Stimulated activated CD4-positive, alpha-beta T cell treated with anti-CD3 and anti-CD28 coated beads, Interleukin-4, amount 100 ng/mL, for 48 hours (primary cell): ENCODE measurements at places on chromosomes 12 and 14.

DNA sequence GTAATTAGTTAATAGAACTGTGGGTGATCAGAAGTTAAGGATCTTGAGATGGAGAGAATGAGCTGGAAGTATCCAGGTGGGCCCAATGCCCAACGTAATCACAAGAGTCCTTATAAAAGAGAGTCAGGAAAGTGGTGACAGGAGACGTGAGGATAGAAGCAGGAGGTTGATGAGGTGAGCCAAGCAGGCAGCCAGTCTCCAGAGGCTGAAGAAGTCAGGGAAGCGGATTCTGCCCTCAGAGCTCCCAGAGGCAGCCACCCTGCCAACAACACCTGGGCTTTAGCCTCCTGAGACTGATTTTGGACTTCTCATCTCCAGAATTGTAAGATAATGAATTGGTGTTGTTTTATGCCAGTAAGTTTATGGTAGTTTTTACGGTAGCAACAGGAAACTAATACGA, 10.1 kb upstream of the SAV1 start:
- no peak for DNase-seq

DNA sequence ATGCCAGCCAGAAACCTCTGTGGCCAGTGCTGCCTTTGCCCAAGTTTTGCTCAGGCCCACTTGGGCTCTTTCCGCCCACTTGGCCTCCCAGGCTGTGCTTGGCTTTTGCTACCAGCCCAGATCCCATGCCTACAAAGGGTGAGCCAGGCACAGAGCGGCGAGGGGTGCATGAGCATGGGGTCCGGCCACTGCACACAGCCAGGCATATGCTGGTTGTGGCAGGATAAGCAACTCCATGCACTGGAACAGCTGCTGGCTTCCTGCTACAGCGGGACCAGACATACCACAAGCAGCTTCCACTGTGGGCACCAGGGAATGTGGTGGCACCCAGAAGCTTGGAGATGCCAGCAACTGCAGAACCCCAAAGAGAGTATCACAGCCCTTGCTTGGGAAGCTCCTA, 45.7 kb upstream of the PRPF39 start:
- no peak for DNase-seq

DNA sequence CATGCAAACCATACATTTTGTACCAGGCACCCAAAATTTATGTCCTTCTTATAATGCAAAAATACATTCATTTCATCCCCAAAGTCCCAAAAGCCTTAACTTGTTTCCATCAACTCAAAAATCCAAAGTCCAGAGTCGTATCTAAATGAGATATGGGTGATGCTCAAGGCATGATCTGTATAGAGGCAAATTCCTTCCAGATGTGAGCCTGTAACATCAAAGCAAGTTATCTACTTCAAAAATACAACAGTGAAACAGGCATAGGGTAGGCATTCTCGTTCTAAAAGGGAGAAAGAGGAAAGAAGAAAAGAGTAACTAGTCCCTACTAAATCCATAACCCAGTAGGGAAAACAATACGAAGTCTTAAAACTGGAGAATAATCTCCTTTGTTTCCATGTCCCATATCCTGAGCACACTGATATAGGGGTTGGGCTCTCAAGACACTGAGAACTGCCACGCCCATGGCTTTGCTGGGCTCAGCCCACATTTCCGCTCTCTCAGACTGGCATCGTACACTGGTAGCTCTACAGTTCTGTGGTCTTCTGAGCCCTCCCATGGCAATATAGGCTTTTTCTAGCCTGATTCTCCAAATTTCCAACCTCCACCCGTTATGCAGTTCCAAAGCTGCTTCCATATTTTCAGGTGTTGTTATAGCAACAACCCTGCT, 232.8 kb downstream of the TMTC2 start:
- DNase-seq: no peak

GRCh38 chr12:96302687-96303310, 97.4 kb downstream of the CDK17 start:
- no peak for DNase-seq

- DNase-seq: no peak
Measured at GRCh38 chr12:94074980-94075629, 73.3 kb upstream of the PLXNC1 start.

DNA sequence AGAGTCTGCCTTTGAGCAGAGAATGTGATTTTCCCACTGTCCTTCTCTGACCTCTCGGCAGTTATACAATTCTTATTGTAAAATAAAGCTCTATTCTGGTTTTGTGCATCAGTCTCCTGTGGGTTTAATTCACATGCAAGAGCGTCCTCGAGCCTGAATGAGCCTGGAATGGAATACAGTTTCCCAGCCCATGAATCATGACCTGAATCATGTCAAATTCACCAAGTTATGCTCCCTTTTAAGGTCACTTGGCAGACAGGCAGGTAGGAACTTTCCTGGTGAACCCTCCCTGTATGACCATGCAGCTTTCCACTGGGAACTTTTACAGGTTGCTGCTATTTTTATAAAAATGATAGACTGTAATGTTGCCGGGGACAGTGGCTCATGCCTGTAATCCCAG, 41.7 kb downstream of the BICD1 start:
- no peak for DNase-seq
